ENCODE measurements at places on chromosomes 16 and 17.

DNA sequence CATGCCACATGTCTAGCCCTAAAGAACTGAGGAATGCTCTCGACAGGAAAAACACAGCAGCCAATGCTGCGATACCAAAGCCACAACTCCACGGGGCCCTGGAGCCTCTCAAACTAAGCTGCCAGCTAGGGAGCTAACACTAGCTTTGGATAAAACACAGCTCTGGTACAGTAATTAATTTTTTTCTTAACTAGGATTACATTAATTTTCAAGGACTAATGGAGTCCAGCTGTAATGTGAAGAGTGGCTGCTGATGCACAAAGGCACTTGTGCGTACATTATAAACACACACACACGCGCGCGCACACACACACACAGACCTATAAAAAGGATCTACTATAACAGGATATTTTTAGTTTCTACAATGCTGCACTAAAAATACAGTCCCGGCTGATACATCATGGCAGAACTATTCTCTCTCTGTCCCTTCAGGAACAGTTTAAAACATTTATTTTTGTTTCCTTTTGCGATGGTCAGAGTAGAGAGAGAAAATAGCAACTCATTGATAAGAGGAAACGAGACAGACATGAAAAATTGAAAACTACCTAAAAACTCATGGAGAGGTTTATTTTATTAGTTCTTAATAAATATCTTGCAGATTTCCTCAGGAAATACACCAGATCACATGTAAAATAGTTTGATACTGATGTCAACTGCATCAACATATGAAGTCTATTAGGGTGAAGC, 88.5 kb downstream of the SMG6 start:
- DNase-seq: no peak

DNA sequence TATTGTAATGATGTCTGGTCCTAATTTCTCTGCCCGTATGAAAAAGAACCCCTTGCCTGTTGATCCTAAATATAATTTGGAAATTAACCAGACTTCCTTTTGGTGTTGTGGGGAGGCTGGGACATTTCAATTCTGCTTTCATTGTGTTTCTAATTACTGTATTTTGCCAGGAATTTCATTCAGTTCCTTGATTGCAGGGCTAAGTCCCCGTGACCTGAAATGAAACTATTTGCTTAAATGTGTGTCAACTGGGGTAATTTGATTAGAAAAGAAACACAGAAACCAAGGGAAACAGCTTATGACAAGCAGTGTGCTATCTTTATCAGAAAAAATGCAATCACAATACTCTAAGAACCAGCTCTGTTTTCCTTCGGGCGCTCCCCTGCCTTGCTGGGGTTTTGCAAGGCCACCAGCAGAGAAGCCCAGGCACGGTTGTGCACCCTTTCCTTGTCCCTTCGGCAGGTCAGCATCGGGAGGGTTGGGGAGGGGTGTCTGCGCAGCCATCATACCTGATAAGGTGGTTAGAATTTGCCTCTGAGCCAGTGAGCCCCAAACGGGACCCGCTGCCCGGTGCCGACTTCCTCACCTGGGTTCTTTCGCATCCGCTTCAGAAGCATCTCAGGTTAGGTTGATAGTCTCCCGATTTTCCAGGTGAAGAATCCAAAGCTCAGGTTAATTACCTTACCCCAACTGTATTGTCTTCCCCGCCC, 19.4 kb downstream of the KLHL36 start:
- no peak for DNase-seq

DNA sequence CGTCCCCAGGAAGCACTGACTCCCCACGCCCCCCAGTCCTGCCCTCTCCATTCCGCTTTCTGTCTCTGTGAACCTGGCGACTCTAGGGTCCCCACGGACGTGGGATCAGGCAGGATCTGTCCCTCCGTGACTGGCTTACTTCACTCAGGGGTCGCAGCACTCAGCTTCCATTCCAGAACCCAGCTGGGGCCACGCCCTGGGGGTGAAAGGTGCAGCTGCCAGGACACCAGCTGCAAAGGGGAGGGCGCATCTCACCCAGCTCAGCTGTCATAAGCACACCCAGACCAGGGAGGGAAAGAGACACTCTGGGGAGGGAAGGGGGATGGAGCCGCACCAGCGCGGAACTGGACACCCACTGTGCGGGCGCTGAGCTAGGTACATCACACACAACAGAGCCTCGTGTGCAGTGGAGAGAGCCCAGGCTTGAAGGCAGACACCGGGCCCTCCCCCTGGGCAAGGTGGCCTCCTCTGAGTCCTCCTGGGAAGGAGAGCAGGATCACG, 18.5 kb upstream of the HEXD start:
- no peak for DNase-seq

DNA sequence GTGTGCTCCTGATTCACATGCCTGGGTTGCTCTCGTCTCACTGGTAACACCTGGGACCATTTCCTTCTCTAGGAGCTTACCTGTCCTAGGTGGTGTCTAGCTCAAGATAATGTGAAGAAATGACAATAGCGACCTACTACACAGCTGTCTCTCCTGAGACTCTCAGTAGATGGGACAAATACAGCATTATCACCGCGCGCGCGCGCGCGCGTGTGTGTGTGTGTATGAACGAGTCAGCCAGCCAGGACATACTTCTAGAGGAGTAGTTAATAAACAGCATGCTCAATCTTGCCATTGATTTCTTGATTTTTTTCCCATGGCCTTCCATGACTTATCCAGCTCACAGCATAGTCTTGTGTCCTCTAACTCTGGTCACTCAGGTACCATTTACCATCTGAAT, 268.6 kb downstream of the PHKB start:
- DNase-seq: no peak

DNA sequence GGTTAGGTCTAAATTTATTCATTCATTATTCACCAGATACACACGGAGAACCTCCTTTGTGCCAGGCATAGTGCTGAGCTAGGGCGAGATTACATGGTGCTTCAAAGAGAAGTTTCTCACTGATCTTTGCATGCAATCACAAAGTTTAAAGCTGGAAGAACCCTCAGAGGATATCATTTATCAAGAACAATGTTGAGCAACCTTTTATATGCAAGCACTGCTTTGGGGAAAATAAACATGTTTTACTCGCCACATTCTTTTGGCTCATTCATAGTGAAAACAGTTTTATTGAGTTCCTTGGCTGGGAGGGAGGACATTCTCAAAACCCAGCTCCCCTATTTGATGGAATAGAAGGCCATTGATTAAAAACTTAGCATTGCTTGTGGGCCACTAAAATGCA, 49.8 kb upstream of the XYLT1 start:
- no peak for DNase-seq

Data from stimulated activated CD8-positive, alpha-beta memory T cell treated with anti-CD3 and anti-CD28 coated beads, Interleukin-4, amount 100 ng/mL, for 1 hour (primary cell).